ENCODE measurements at places on chromosomes 11 and 22.

GRCh38 chr11:14764579-14765527 is 121.2 kb downstream of the PDE3B start:
- no peak for DNase-seq

DNA sequence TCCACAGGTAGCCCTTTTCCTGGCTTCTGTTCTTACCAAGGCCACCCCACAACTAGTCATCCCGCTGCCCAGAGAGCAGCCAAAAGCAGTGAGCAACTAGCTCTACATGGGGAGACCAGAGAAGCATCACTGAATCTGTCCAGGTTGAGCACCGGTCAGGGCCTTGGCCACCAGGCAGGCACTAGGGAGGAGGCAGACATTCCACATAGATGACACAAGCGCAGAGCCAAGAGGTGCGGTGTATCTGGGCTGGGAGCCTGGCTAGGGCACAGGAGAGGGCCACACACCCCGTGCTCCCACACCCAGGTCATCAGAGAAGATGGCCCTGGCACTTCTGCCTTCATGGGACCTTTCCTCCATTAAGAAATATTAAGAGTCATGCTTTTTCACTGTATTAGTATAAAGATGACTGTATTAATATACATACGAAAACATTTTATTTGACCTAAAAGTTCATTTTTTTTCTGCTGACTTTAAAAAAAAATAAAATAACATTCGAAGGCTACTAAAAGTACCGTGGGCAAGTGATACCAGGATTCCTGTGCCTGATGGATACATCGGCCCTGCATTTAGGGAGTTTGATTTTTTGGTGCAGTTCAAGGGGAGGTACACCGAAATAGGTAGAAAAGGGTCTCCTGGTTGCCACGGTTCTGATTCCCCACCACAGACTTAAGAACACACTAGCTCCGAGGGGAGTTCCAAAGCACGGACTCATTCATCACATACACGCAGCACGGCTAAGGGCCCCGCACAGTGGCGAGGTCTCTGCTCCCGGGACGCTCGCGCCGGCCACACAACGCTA is 1.2 kb downstream of the DGCR2 start:
- no peak for DNase-seq

DNA sequence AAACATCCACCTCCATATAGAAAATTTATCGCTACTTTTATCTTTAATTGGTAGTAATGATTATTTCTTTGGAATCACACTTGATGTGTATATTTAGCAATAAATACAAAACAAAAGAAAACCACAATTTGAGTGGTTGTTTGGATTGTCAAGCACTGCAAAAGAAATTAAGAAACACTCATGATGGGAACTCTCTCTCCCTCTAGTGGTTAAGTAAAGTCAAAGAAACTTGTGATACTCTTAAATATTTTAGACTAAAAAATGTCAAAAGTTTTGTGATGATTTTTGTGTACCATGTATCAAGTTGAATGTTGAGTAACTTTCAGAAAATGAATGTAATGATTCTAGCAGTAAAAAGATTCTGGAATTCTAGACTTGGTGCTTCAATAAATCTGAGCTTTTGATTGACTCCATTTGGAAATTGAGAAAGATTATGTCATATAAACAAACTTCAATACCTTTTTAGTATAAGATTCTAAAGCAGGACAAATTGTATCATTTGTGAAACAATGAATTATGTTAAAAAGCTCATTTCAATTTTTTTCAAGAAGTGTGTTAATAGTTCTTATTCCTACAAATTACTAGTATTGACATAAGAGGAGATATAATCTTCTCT is 20.8 kb downstream of the MUC15 start:
- DNase-seq, result no peak

GRCh38 chr11:47296045-47296444 is 26.1 kb downstream of the MADD start:
- no peak for DNase-seq

GRCh38 chr11:115188188-115188897 is 315.9 kb downstream of the CADM1 start:
- no peak for DNase-seq

DNA sequence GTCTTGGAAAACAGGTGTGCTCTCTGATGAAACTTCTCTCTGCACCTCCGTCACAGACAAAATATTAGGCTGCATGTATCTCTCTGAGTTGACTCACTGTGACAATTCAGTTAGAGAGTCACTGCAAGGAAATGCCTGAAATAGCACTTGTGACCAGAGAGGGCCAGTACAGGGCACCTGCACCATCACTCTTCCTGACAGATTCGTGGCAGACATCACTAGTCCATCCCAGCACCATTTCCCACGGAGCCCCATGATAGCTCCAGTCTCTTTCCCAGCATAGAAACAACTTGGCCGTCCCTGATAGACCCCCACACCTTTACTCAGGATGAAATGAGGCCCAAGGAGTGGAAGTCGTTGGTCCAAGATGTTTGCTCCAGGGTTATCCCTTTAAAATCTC is 73.3 kb upstream of the ISX start:
- no peak for DNase-seq

DNA sequence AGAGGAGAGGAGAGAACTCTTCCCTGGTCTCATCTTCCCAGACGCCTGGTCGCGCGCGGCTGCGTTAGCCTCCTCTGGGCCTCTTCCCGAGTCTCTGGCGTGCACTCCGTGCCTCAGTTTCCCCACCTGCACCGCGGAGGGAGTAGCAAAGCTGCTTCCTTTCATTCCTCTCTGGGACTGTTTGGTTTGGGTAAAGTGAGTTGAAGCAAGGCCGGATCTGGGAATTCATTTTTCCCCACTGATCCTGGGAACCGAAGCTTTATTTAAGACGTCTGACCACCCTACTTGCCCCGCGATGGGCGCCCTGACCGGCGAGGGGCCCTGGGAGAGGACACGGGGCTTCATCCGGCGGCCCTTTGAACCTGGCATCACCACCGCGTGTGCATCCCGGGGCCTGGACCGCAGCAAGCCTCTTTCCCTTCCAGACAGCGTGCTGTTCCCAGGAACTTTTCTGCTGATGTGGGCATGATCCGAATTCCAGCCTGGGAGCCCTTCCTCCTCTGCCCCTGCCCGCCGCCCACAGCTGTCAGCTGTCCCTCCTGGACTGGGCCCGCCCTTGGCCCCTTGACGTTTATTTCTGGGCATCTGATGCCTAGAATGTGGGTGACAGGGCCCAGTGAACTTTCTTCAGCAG is 758 bp downstream of the LDLRAD3 start:
- no peak for DNase-seq

- DNase-seq, result no peak
These were observed 38.8 kb downstream of the PDE2A start for GRCh38 chr11:72635309-72635915.

GRCh38 chr22:41970601-41971000 is 1.4 kb downstream of the SEPTIN3 start:
- no peak for DNase-seq

GRCh38 chr22:49233507-49234100 is 594.1 kb downstream of the BRD1 start:
- no peak for DNase-seq

- DNase-seq, result no peak
These were observed 10.9 kb upstream of the MRPL23 start for GRCh38 chr11:1936072-1936780.

GRCh38 chr22:42905217-42905616 is 48.1 kb upstream of the ARFGAP3 start:
- DNase-seq, result no peak

DNA sequence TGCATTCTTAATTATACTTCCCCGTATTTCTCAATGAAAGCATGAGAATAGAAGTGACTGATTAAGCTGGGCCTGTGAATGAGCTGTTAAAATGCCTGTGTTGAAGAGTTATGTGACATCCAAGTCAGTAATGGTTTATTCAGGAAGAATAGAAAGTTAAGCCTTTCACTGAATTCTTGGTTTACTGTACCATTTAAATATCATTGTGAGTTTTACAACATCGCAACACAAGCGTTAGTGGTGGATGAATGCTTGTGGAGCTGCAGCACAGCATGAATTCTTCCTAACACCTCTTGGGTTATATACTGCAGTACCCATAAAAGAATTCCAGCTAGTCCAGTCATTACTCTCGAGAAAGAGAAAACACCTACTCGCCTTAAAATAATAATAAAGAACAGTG is 257.8 kb downstream of the JRKL start:
- DNase-seq, result no peak

DNA sequence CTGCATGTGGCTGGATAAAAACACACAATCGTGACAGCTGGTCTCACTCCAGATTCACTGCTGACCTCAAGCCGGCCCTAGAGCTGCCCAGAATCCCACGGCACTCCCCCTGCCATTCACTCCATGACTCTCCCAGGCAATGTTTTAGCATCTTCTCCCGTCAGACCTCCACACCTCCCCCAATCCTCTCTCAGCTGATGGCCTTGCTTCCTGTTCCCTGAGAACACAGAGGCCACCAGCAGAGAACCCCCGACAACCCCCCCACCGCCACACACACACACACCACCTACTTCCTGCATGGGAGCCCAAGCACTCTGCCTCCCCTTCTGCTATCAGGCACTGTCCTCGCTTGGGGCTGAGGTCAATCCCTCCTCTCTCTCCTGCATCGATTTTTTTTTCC is 9.3 kb downstream of the TNKS1BP1 start:
- DNase-seq, result no peak

- no peak for DNase-seq
These were observed 22.4 kb upstream of the SLC29A2 start for GRCh38 chr11:66393954-66394353.

DNA sequence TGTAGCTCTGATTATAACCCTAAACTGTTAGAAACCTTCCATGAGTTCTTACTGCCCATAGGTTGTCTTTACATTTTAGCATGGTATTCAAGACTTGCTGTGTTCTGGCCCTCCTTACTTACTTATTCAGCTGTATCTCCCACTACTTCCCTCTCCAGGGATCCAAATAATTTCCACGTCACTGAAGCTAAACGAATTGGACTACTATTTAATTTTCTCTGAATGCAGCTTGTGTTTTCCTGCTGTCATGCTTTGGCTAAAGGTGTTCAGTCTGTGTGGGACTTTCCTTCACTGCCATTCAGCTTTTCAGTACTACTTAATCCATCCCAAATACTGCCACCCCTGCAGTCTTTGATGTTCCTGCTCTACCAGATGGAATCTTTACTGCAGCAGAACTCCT is 88.3 kb downstream of the UVRAG start:
- DNase-seq, result no peak

Measured in activated CD4-positive, alpha-beta T cell treated with anti-CD3 and anti-CD28 coated beads for 24 hours (primary cell).